ENCODE measurements at places on chromosomes 5 and 9.

GRCh38 chr5:76663573-76663972 is 40.4 kb upstream of the F2RL2 start:
- no peak for DNase-seq

- no peak for DNase-seq
These were observed 4.1 kb downstream of the PRDM6 start for GRCh38 chr5:123093111-123093600.

DNA sequence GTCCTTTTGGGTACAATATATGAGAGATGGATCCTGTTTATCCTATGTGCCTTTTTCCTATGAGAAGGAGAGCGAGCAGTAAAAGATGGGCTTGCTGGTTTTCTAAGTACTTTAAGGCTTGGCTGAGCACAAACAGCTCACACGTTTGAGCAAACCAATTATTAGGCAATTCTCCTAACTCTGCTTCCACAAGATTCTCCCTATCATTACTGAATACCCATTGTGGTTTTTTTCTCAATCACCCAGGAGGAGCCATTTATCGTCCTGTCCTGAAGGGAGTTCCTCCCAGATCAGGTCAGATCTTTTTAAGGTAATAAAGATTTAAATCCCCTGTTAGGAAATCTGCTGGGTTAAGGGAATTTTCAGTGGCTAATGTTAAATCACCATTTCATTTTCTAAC is 19.4 kb upstream of the C1QTNF3 start:
- DNase-seq: no peak

- no peak for DNase-seq
These were observed 216.2 kb downstream of the MED10 start for GRCh38 chr5:6162175-6162574.

- no peak for DNase-seq
These were observed 26.5 kb downstream of the FGF1 start for GRCh38 chr5:142659405-142659804.

DNA sequence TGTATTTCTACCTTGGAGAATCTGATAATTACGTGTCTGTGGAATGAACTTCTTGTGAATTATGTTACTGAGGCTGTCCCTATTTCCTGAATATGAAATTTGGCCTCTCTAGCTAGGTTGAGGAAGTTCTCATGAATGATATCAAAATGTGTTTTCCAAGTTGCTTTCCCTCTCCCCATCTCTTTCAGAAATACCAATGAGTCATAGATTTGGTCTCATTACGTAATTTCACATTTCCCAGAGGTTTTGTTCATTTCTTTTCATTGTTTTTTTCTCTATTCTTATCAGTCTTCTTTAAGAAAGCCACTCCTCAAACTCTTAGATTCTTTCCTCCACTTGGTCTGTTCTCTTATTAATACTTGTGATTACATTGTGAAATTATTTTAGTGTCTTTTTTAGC is 923.8 kb upstream of the CDH9 start:
- no peak for DNase-seq

DNA sequence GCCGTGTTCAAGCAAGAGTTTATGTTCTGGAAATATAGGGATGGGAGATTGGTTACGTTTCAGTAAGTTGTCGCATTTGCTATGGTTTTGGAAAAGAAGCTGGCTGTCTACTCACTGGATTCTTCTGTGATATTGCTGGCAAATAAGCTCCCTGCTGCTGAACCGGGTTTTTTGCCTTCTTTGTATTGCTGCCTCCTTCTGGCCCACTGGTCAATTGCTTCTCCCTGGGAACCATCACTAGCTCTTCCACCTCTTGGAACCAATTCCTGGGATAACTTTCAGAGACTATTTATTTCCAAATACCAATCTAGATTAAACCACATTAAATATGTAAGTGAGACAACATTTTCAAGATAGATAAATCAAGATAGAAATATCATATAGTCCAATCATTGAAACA is 43.0 kb downstream of the NUDT12 start:
- DNase-seq: no peak
